ENCODE measurements at places on chromosomes 5 and 9. TPM values are rescaled to one million over a fixed set of nuclear protein-coding genes. Genes with fewer than 3 reads are reported as not detected.

DNA sequence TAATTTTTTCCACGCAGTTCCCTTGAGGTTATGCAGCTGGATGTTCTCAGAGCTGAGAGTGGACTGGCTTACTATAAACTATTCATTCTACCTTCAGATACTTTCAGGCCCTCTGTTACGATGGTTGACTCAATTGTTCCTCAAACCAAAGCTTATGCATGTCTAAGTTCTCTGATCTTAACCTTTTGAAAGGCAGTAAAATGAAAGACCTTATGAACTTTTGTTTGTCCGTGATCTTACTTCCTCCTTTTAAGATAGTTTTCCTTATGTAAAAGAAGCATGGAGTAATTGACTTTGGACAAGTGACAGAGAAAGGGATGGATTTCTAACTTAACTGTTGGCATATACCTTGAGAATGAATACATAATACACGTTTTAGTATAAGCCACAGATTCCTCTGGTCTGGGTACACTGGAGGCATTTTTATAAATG, 575.7 kb downstream of the PDE4D start:
- no peak for DNase-seq

GRCh38 chr9:127198587-127198986, 66.0 kb upstream of the GARNL3 start:
- no peak for DNase-seq

SLC34A3 gene
- not detected for total RNA-seq

- no peak for DNase-seq
These were observed 4.1 kb upstream of the GBGT1 start for GRCh38 chr9:133167769-133168168.

DNA sequence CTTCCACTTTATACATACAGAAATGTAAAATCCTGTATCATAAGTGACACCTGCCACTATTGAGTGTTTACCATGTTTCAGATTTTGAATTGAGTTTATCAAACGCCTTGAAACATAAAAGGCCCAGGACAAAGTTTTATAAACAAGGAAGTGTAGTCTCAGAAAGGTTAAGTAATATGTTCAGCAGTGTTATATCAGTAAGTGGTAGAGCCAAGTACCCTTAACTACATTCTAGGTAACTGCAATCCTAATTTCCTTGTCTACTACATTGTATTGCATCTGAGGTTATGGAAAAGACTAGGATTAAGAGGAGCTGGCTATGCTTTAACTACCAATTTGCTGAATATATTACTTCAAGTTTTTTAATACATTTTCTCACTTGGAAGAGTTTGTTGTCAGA, 641.6 kb downstream of the LRRC70 start:
- no peak for DNase-seq

GRCh38 chr5:136276087-136276486, 83.1 kb upstream of the SMIM32 start:
- DNase-seq: no peak

DNA sequence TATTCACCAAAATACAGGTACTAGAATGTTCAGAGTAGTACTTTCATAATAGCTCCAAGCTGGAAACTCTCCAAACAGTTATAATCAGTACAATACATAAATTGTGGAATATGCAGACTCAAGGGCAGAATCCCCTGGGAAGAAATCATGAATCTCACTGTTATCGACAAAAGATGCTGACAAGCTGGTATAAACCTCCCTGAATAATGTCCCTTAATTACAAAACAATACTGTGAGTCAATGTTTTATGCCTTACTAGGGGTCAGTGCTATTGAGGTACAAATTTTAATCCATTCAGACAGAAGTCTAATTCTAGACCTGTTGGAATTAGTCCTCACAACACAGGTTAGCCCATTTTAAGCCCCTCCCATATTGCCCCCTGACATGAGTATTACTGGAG, 532.3 kb downstream of the DTWD2 start:
- DNase-seq: no peak

Measured in ascending aorta (tissue), 2 donors.